AG20443 (cell line): ENCODE measurements at places on chromosomes 5 and 9.
A peak's percentile ranks its signal among the peaks of the same experiment; 100 is the strongest.

DNA sequence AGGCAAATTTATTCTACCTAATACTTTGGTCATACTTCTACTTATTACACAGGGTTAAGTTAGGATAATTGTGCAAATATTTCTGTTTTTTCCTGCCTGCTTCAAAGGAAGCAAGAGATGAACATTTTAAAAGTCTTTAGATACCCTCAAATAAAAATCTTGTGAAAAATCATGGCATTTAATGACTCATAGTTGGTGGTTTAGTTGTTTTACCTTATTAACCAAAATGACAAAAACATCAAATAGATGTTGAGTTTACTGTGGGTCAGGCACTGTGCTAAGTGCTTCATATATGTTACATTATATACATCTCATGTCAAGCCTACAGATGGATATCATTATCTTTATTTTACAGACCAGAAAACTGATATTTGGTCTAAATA is 54.4 kb downstream of the ZNF474 start:
- no peak for DNase-seq

DNA sequence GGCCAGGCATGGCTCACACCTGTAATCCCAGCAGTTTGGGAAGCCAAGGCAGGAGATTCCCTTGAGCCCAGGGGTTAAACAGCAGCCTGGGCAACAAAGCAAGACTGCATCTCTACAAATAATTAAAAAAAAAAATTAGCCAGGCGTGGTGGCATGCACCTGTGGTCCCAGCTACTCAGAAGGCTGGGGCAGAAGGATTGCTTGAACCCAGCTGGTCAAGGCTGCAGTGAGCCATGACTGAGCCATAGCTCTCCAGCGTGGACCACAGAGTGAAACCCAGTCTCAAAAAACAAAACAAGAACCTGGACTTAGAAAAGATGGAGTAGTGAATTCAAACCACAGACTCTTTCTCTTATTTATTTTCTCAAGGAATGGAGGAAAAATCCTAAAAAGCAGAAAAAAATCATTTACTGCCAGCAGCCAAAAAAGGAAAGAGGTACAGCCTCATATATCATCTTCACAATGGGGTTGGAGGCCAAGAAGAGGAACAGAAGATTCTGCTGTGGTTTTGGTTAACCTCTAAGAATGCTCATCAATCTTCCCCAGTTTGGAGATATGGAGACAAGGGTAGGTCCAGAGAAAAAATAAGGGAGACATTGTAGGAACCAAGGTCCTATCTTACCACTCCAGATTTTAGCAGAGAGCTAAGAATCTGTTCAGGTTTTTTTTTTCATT is 40.0 kb upstream of the MYO10 start:
- no peak for DNase-seq

- DNase-seq, result peak; percentile 58
Measured at GRCh38 chr9:128558431-128559310, 6.3 kb downstream of the SPTAN1 start.

- no peak for DNase-seq
Measured at GRCh38 chr9:87651431-87651830, 74.5 kb upstream of the CTSL start.

DNA sequence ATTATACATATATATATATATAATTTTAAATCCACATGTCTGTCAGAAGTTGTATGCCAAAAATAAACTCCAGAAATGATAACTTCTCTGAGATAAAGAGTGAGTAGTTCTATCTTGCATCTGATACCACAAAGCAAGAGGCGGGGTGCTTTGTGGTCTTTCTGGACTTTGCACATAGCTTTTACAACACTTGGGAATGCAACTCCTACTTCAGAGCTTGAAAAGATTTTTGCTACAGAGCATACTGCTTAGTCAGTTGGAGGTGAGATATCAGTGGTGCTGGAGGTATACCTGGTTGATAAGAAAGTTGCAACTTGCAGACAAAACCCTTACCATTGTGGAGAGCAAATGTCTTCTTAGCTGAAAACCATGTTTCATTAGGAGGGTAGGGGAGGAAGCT is 1384.5 kb upstream of the NUDT12 start:
- no peak for DNase-seq

DNA sequence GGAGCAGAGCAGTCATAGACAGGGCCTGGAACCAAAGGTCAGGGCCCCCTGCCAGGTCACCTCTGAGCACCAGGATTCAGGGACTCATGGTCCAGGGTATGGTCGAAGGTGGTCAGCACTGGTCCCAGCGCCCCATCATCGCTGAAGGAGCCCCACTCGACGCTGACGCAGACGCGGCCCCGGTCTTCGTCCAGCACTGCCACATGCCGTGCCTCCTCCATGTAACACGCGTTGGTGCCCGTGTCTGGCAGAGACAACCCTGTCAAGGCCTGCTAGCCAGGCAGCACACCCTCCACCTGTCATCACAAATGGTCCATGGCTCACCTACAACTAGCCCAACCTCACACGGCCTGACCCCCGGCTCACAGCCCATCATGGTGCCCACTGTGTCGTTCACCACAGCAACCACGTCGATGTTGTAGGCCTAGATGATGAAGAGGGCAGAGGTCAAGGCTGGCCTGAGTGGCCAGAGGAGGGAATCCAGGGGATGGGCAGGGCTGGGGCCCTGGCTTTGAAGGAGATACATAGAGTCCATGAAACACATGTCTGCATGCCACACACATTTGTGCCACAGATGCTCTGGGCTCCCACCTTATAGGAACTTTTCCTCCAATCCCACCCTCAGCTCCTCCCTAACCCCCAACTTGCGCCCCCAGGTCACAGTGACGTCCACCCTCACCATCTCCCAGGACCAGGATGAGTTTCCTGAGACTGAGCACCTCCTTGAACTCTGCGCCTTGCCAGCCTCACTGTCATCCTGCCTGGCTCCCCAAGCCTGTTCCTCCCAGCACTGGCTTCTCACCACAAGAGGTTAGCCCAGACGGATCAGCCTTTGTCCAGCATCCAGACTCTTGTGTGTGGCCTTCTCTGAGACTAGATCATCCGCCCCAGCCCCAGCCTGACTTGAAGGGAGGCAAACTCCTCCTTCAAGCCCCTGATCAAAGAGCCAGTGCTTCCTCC is 9.5 kb downstream of the HK3 start:
- DNase-seq, result no peak

DNA sequence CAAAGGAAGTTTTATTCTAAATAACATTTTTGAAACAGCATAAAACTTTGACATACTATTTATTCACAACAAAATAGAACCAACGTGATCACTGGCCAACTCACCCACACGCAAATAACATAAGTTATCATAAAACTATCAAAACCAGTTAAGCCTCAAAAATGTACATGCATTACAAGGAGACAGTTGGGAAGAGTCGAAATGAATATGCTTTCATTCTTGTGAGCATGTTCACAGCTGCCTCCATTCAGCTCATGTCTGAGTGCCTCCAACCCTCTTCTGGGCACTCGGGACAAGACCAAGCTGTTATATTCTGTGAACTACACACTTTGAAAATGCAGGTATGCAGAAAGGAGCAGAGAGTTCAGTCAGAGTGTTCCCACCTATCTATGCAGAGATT is 284.9 kb downstream of the BNC2 start:
- DNase-seq, result no peak

GRCh38 chr5:112293587-112293986 is 125.5 kb downstream of the EPB41L4A start:
- DNase-seq, result no peak

GRCh38 chr5:138884094-138884493 is 9.0 kb upstream of the LRRTM2 start:
- DNase-seq, result no peak
